ENCODE measurements at places on chromosomes 5 and 9.
A peak's percentile ranks its signal among the peaks of the same experiment; 100 is the strongest.

DNA sequence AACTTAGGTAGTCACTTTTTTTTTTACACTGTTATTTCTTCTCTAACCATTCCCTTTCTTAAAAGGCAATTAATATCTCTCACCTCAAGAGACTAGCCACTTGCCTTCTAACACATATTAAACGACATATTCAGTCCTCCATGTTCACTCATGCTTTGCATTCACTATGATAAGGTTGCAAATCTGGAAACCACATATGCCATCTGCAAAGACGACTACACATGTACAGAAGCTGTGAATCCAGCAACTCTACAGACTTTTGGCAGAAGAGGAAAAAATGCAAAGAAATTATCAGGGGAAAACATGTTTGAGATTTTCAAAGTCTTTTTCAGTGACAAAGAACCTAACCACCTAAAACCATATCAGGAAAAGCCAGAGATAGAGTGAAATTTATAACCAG lies 112.1 kb downstream of the EPB41L4A start:
- DNase-seq: no peak

DNA sequence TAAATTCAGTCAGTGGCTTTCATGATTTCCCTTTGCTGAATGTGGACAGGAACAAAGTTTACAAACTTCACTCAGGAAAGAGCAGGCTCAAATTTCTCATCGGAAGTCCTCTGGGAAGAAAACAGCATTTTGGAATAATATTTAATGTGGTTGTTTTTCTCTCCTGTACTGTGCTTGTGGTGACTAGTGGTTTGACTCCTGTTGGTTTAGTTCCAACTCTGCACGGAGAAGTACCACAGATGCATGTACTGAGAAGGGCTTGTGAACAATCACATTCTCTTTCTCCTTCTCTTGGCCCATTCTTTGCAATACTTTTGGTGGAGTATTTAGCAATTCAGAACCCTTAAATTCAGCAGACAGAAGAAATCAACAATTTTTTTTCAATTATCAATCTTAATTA lies 13.3 kb downstream of the MPDZ start:
- DNase-seq: no peak

DNA sequence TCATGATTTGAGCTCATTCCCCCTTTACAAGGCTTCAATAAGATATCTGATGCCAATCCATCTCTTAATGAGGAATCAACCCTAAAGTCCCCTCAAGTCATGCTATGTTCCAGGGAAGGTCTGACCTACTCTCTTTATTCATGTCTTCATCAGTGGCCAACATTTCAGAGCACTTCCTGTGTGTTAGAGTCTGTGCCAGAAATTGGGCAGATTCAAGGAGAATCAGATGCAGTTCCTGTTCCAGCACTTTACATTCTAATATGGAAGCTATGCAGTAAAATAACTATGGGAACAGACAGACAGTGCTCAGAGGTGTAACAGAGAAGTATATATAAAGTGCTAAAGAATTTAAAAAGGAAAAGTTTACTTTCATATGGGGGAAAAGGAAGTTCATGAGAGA lies 193.4 kb upstream of the NR4A3 start:
- DNase-seq: no peak

- no peak for DNase-seq
Observed at GRCh38 chr5:14292766-14293658, 149.9 kb downstream of the TRIO start.

GRCh38 chr5:97136475-97136874 lies 5.9 kb downstream of the LIX1 start:
- no peak for DNase-seq

DNA sequence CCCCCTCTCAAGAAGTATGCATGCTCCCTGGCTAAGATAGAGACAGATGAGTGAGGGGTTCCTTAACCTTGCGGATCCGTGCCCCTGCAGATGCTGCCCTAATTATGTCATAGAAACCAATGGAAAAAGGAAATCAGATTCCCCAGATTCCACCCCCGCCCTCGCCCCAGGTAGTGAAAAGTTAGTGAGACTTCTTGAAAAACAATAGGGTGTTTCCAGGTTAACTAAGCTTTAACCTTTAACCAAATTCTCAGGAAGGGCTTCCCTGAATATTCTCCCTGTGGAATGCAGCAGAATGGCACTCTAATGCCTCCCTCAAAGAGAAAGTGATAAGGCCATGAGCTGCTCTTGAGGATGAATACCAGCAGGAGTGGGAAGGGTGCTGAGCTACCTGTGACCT lies 116.0 kb upstream of the RANBP3L start:
- no peak for DNase-seq

DNA sequence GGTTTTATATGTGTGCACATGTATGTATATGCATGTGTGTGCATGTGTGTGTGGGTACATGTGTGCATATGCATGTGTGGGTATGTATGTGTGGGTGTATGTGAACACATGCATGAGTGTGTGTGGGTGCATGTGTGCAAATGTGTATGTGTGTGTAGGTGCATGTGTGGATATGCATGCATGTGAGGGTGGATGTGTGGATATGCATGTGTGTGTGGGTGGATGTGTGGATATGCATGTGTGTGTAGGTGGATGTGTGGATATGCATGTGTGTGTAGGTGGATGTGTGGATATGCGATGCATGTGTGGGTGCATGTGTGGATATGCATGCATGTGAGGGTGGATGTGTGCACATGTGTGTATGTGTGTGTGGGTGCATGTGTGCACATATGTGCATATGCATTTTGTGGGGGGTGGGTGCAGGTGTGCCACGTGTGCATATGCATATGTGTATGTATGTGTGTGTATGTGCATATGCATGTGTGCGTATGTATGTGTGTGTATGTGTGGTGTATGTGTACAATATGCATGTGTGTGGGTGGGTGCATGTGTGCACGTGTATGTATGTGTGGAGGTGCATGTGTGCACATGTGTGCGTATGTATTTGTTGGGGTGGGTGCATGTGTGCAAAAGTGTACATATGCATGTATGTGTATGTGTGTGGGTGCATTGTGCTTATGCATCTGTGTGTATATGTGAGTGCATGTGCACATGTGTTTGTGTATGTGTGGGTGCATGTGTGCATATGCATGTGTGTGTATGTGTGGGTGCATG lies 144.2 kb downstream of the GAS1 start:
- no peak for DNase-seq

DNA sequence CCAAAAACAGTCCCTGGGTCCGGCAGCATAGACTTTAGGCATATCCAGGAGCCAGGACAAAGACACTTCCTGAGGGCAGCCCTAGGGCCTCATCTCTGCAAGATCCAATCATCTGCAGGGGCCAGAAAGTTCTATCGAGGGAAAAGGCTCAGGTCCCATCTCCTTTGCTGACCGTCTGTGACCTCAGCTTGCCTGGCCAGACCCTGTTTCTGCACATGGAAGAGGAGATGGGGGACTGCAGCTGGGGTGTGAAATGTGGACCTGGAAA lies 51.0 kb upstream of the FCN1 start:
- DNase-seq: no peak

GRCh38 chr9:126986506-126986951 lies 71.9 kb downstream of the RALGPS1 start:
- no peak for DNase-seq

GRCh38 chr5:141560725-141561483 lies 57.9 kb downstream of the DIAPH1 start:
- DNase-seq: peak; percentile 10

DNA sequence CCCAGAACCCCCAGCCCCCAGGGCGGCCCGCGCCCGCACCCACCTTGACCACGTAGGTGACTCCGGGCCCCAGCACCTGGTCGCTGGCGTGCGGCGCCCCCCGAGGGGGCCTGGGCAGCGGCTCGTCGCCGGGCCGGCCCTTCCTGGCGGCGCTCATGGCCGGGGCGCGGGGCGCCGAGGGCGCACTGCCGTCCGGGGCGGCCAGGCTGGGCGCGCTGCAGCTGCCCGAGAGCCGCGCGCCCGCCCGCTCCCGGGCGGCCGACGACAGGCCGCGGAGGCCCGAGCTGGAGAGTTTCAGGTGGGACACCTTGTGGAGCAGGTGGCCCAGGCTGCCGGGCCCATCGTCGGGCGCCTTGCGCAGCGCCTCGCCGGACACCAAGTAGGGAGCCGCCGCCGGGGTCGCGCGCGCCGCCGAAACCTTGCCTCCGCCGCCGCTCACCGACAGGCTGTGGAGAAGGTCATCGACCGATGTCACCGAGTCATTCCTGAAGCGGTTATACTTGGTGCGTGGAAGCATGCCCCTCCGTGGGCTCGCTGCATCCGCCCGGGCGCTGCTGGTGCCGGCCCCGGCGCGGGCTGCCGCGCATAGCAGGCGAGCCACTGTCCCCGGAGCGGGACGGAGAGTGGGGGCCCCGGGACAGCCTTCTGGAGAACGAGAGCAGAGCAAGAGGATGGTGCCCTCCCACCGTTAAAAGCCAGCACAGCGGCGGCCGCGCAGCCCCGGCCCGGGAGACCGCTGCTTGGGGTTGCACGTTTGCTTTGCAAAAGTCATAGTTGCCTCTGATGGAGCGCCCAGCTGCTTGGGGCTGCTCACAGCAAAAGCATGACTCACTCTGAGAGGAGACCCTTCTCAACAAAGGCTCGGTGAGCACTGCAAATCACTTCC lies at the start of gene SHC3:
Gene SHC3, minus strand, starts transcription at position 875 of the 886 bp plus-strand sequence. Its CDS starts 358 bp downstream, at position 517.
- DNase-seq: no peak

GRCh38 chr5:173055042-173055721 lies 970 bp upstream of the CREBRF start:
- DNase-seq: no peak

DNA sequence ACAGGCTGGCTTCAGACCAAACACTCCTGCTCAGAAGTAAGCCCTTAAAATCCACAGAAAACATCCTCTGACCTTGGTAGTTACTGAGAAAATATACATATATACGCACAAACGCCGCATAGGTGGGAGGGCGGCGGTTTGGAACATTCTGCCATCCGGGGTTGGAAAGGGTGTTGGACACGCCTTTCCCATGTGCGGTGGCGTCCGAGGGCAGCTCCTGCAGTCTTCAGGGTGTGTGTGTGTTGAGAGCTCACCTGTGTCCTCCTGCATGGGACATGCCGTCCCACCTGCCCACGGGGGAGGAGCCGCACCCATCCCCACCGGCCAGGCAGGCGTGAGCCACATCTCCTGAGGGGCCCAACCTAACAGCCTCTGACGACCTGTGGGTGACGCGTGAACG lies 28.2 kb downstream of the SLC9A3 start:
- no peak for DNase-seq

DNA sequence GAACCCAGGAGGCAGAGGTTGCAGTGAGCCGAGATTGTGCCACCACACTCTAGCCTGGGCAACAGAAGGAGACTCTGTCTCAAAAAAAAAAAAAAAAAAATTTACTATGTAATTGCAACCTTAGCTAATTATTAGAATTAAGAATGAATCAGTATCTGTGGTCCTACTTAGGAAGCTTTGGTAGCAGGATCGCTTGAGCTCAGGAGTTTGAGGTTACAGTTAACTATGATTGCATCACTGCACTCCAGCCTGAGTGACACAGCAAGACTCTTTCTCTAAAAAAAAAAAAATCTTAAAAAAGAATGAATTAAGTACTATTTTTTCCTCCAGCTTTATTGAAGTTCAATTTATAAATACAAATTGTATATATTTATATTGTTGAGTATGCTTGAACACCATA lies 16.7 kb downstream of the NDUFAF2 start:
- no peak for DNase-seq

- peak; percentile 92 for DNase-seq
Observed at GRCh38 chr9:69104830-69105527, 69.1 kb upstream of the TJP2 start.

GRCh38 chr5:20570486-20570885 lies 582.5 kb upstream of the CDH18 start:
- DNase-seq: no peak

DNA sequence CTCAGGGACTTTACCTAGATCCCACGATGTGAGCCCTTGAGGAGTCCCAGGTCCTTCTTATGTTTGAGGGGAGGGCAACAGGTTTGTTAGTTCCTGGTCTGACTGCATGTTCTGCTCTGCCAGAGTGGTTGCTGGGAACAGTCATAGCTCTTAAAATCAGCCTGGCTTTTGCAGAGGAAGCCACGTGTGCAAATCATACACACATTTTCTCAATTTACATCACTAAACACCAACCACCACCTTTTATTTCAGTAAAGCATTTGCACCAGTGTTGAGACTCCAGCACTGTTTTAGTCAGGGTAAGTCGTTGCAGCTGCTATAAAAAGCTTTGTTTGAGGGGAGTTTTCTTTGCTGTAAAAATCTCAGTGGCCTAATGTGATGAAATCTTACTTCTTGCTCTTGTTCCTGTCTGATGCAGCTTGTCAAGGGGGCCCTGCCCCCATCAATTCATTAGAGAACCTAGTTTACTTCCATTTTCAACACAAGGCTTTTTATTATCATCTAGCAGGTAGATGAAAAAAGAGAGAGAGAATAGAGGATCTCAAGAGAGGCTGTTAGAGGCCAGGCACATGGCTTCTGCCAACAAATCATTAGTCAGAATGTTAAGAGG lies 70.3 kb upstream of the VCAN start:
- no peak for DNase-seq

- DNase-seq: no peak
Observed at GRCh38 chr9:137456864-137457405, 2.2 kb downstream of the NSMF start.

DNA sequence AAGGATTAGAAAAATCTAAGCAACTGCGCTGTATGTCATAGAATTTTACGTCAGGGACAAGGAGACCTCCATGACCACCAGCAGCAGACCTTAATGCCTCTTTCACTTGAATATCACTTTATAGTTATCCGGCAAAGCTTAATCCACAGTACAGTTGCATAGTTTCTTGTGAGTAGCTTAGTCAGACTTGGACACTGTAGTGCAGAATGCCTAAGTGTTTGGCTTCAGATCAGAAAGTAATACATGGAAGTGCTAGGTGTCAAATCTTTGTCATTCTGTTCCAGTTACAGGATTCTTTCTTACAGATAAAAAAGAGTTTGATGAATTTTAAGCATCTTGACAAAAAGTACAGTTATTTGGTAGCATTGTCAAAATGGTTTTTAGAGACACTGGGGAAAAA lies 239.9 kb upstream of the PAPPA start:
- no peak for DNase-seq

- no peak for DNase-seq
Observed at GRCh38 chr9:28956116-28956880, 1383.0 kb upstream of the C9orf72 start.

DNA sequence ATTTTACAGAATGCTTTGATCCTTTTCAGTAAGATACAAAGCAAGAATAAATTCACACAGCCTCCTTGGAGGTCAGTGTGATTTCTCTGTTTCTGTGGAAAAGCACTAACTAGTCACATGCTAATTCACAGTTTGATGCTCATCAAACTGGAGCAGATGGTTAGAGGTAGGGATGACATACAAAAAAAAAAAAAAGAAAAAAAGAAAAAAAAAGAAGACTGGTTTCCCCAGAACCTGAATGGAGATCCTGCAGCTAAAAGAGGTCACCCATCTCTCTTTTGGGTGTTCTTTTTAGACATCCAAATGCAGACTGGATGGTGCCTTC lies 123.7 kb upstream of the ANKRD55 start:
- DNase-seq: no peak

All from NCI-H510A treated with DMSO at 0.1 percent for 48 hours (cell line).